ENCODE measurements at places on chromosomes 3 and 15.

- H3K4me1 ChIP-seq, result peaks cover 13% of the 10 kb centered on the region
- H3K27me3 ChIP-seq, result peaks cover 4% of the 10 kb centered on the region
- H3K4me3 ChIP-seq, result no peak overlapping the region
- H3K36me3 ChIP-seq, result peaks cover 36% of the 10 kb centered on the region
Measured at GRCh38 chr3:15096046-15096445, 2.9 kb downstream of the RBSN start.

DNA sequence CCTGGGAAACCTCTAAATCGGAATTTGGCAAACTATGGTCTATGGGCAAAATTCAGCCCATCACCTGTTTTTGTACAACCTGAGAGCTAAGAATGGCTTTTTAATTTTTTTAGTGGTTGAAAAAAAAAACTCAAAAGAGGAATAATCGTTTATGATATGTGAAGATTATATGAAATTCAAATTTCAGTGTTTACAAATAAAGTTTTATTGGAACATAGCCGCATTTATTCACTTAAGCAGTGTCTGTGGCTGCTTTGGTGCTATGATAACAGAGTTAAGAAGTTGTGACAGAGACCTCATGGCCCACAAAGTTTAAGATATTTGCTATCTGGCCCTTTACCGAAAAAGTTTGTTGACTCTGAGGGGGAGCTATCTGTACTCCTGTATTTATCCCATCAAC, 36.4 kb upstream of the LACTB start:
- no peaks in the 10 kb centered on the region for H3K27me3 ChIP-seq
- H3K27ac ChIP-seq, result no peak overlapping the region
- no peaks in the 10 kb centered on the region for H3K36me3 ChIP-seq
- no peak overlapping the region for H3K4me3 ChIP-seq
- peaks cover 4% of the 10 kb centered on the region for H3K4me1 ChIP-seq

DNA sequence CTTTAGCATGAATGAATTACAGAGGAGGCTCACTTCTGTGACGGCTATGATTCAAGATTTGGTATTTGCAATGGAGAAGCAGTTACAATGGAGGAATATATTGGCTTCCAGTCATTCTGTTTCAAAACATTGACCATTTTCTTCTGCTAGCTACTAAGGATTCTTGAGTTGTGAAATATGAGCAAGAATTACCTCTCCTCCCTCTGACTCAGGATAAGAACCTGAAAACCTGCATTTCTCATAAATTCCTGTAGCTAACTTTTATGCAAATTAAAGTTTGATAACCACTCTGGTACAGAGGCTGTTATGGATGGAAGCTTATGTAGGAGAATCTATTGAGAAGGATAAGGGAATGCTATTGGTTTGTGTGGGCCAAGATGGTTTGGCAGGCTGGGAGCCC, 84.1 kb upstream of the MYRIP start:
- no peak overlapping the region for H3K4me3 ChIP-seq
- no peak overlapping the region for H3K27ac ChIP-seq

- H3K4me1 ChIP-seq, result no peaks in the 10 kb centered on the region
- H3K27ac ChIP-seq, result no peak overlapping the region
- no peak overlapping the region for H3K4me3 ChIP-seq
- no peaks in the 10 kb centered on the region for H3K36me3 ChIP-seq
- no peaks in the 10 kb centered on the region for H3K27me3 ChIP-seq
Measured at GRCh38 chr3:35727179-35727578, 87.9 kb downstream of the ARPP21 start.

GRCh38 chr3:52428151-52429005, 16.5 kb downstream of the SEMA3G start:
- H3K4me1 ChIP-seq, result no peaks in the 10 kb centered on the region
- DNase-seq, result no peak
- no peak overlapping the region for H3K4me3 ChIP-seq
- no peaks in the 10 kb centered on the region for H3K27me3 ChIP-seq

Measured in stimulated activated naive B cell treated with anti-CD40 and anti-IgM and Interleukin-4, amounts not matched to agents 10 μg/mL and 1 μg/mL and 100 μg/mL, for 72 hours (primary cell).